ENCODE measurements at places on chromosomes 12 and 14.
A peak's percentile ranks its signal among the peaks of the same experiment; 100 is the strongest.

- DNase-seq, result no peak
Observed at GRCh38 chr12:14775636-14775980, 27.7 kb downstream of the WBP11 start.

DNA sequence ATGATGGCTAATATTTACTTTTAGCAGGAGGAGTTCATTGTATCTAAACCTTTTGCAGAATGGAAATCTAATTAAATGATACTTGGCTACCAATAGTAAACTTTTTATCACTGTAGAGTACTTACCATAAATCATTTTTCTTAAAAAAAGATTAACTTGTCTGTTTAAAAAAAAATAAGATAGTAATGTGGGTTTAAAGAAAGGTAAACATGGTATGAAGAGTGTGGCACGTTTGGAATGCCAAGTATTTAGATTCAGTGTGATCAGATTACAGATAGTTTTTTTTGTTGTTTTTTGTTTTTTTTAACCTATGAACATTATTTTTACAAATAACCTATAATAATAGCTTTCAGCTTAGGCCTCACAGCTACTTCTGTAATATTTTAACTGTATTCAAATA, 25.8 kb downstream of the KTN1 start:
- peak; percentile 28 for DNase-seq

GRCh38 chr12:45362291-45362690, 146.4 kb downstream of the ANO6 start:
- DNase-seq, result no peak

GRCh38 chr12:13148485-13148847, 45.0 kb upstream of the GSG1 start:
- DNase-seq, result no peak

DNA sequence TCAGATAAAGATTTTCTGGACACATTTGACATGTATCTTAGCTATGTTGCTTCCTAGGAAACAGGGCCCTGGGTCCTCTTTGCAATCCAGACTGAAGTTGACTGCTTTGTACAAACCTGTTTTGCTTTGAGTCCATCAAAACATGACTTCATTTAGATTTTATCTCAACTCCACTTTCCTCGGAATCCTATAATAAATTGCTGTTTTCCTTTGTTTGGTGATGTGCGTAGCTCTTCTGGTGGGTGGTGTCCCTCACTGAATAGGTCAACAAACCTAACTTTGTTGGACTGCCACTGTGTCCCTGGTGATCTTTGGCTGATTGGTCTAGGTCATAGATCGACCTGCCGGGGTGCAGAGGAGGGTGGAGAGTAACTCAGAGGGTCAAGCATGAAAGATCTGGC, 735 bp upstream of the P2RX7 start:
- DNase-seq, result no peak

DNA sequence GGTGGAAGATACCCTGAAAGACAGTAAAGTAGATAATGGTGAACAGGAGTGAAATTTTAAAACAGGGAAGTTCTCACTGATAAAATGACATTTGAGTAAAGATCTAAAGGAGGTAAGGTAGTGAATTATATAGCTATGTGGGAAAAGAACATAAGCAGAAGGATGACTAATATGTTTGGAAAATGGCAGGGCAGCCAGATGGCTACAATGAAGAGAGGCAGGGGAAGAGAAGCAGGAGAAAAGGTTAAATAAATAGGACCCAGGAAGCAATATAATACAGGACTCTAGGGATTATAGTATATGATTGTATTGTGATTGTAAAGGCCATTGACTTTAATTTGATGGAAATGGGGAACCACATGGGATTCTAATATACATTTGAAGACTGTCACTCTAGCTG, 33.0 kb downstream of the SCFD1 start:
- DNase-seq, result no peak

- peak; percentile 100 for DNase-seq
Observed at GRCh38 chr12:53938326-53939140, at the start of gene HOXC13. TSS of gene HOXC13 (plus strand) at chr12:53938831. CDS start at chr12:53938907, 76 bp downstream.

GRCh38 chr14:38867561-38868150, 235.4 kb downstream of the SEC23A start:
- DNase-seq, result peak; percentile 81

- DNase-seq, result peak; percentile 66
Observed at GRCh38 chr14:21039585-21040369, 2.4 kb upstream of the RNASE7 start.

DNA sequence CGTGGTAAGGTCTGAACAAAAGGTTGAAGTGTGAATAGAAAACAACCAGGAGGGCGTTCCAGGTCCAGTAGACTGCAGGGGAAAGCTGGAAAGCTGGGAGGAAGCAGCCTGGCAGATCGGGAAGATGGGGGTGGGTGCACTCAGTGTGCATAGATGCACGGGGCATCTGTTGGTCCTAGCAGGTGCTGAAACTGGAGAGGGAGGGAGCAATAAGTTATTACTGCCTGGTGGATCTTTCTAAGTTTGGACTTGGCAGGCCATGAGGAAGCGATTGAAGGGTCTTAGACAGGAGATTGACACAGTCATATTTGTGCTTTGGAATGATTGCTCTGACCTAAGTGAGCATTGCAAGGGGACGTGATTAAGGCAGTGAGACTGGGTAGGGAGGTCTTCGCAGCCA, 194.4 kb downstream of the EFCAB11 start:
- DNase-seq, result no peak

Measured in A549 (cell line).